Hematopoietic multipotent progenitor cell (in vitro differentiated cells): ENCODE measurements at places on chromosomes 11 and 22.

- no peak for DNase-seq
Observed at GRCh38 chr11:1909524-1909923, 10.0 kb upstream of the TNNT3 start.

GRCh38 chr11:34601609-34602008 is 19.3 kb upstream of the EHF start:
- no peak for DNase-seq

DNA sequence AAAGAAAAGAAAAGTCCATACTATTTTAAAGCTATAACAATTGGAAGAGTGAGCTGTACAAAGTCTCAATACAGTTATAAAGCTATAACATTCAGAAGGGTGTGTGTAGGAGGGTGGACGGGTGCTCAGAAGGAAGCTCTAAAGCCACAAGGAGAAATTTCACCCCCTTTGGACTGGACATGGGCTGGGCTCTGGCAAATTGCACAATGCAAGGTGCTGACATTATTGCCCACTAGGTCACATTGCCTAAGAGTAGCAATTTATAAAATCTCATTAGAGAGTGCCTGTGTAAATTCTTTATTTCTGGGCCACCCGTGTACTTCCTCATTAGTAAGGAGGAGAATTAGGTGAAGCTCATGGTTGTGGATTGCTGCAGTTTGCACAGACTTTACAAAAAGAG is 5.7 kb upstream of the APOBEC3A start:
- DNase-seq: no peak

DNA sequence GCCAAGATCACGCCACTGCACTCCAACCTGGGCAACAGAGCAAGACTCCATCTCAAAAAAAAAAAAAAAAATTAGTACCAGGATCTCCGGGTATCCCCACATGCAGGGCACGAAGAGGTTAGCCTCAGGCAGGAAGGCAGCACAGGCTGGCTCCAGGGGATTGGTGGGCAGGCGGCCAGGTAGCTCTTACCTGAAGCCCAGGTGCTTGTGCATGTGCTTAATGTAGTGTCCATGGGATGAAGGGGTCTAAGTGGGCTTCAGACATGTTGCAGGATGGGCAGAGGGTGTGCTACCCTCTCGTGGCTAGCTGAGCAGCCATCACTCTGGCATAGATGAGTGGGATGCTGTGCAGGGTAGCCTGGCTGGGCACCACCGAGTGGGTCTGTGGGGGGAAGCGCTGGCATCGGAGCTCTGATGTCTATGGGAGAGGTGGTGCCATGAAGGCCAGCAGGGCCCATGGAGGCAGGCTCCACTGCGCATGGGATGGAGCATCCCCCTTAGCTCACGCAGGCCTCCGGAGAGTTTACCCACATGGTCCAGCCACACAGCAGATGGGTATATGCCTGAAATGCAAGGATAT is 11.0 kb downstream of the RFPL1 start:
- DNase-seq: no peak

DNA sequence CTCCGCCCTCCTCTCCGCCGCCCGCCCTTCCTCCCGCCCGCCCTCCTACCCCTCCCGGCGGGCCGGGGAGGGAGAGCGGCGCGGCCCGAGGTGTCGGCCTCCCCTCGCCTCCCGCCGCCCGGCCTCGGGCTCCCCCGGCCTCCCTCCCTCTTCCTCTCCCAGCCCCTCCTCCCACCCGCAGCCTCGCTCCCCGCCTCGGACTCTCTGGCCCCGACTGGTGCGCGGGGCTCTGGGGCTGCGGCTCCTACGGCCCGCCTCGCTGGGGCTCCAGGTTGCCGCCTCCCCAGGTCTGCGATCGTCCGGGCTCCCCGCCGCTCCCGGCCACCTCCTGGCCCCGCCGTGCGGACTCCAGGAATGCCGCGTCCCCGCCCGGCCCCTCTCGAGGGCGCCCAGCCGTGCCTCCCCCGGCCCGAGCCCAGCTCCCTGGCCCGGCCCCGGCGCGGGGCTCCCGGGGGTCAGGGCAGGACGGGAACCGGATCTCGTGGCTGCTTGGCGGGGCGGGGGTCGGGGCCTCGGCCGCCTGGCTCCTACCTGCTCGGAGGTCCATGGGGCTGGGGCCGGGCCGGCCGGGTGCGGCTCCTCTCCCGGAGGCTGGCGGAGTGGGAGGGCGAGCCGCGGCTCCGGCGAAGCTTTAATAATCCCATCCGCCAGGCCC is at the start of gene CLCF1:
Gene CLCF1, minus strand, starts transcription at position 606 of the 655 bp plus-strand sequence. Its CDS starts 59 bp downstream, at position 547.
- DNase-seq: no peak

- DNase-seq: no peak
Observed at GRCh38 chr11:102837646-102838045, 5.8 kb downstream of the MMP3 start.

DNA sequence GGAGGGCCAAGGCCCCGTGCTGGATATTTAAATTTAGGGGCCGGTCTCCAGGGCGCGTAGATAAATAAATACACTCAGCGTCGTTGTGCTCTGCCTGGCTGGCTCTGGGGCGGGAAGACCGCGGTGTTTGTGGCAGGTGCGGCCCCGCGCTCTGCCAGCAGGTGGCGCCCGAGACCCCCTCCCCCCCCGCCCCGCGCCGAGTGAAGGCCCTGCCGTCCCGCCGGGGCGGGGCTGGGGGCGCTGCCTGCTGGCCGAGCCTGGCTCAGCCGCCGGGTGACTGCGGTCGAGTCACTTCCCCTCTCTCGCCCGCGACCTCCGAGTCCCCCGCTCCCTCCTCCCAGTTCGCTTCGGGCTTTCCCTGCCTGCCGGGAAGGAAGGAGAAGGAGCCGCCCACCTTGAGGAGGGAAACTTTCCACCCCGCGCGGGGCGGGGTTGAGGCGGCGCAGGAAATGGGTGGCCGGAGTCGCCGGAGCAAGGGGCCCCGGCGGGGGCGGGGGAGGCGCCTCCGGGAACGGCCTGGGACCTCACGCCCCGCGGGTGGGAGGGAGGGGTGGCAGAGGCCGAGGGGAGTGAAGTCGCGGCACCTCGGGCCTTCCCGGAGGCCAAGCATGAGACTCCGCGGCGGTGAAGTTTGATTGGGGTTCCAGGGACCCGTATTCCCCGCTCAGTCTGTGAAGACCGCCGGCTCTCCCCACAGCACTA is 1.6 kb upstream of the EHBP1L1 start:
- peak; percentile 94 for DNase-seq

GRCh38 chr11:69126286-69126685 is 29.4 kb upstream of the SMIM38 start:
- DNase-seq: no peak

DNA sequence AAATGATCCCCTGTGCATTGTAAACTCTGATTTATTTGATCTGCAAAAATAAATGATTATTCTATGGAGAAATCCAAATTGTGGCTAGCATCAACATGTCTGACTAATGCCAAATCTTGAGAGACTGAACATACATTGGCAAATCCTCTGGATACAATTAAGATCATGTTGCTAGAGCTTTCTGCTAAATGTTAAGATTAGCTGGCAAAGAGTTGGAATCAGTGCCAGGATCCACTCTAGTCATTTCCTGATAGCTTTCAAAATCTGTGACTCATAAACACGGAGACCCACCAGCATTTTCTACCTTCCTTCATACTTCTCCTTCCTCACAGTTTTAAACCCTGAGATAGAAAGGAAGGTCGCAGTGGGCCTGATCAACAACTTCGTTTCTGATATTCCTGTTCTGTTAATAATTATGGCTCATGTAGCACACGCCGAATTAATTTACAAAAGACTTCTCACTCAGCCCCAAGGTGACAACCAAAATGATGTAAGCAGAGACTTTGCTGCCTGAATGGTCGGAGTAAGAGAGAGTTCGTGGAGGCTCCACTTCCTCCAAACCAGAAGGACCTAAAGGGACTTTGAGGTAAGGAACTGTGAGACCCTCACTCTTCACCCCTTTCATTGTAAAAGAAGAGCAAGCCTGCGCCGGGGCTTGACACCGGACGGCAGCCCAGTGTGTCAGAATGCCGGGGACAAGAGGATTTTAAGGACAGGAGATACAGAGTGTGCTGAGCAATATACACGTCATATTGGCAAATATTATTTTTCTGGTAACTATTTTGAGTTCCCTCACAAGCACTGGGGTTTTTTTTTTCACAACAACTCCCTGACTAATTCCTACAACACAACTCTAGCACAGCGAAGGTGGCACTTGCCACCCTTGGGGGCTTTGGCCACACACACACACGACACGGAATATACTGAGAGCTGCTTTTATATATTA is 42.0 kb downstream of the SERPINH1 start:
- peak; percentile 10 for DNase-seq

- no peak for DNase-seq
Observed at GRCh38 chr11:76491644-76492043, 46.8 kb downstream of the EMSY start.

DNA sequence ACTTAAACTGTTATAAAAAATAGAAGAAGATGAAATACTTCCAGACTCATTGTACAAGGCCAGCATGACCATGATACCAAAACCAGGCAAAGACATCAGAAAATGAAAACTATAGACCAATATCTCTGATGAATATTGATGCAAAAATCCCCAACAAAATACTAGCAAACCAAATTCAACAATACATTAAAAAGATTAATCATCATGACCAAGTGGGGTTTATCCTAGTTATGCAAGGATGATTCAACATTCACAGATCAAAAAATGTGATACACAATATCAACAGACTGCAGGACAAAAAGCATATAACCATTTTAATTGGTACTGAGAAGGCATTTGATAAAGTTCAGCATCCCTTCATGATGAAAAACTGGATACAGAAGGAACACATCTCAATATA is 824.5 kb upstream of the RAG2 start:
- DNase-seq: no peak

DNA sequence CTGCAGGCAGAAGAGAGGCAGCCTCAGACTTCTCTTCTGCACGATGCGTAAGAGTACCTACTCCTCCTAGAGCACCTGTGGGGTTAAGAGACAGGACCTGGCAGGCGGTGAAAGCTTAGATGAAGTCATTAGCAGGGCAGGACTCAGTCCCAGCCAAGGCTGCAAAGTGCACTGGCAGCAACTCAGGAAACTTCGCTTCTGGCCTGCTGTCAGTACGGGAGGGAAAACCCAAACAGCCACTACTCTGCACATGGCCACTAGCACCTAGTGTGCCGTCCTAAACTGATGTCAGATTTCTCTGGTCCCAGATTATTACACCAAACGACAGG is 8.8 kb upstream of the KLHL35 start:
- no peak for DNase-seq

DNA sequence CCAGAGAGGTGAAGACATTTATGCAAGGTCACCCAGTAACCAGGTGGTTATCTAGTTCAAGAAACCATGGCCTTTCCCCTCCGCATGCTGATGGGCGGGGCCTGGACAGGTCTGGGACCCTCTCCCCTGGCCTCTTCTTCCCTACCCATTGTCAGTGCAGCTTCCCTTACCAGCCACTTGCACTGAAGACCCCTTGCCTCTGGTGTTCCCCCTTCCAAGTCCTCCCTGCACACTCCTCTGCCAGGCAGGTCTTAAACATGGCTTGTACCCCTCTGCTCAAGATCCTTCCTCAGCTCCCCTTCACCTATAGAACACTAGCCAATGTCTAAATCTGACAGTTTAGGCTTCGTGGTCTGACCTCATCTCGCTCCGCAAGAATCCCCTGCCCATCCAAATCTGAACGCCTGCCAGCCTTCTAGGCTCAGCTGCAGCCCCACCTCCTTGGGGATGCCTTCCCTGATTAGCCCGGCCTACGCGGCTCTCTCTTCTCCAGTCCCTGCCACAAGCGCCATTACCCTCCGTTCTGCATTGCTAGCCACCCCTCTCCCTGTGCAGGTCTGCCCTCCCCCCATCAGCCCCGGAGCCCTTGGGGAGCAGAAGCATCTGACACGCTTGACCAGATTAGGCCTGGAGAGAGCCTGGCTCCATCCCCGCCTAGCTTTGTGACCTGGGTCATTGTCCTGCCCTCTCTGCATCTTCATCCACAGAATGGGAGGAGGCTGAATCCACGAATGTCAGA is 213.8 kb downstream of the DSCAML1 start:
- DNase-seq: no peak

DNA sequence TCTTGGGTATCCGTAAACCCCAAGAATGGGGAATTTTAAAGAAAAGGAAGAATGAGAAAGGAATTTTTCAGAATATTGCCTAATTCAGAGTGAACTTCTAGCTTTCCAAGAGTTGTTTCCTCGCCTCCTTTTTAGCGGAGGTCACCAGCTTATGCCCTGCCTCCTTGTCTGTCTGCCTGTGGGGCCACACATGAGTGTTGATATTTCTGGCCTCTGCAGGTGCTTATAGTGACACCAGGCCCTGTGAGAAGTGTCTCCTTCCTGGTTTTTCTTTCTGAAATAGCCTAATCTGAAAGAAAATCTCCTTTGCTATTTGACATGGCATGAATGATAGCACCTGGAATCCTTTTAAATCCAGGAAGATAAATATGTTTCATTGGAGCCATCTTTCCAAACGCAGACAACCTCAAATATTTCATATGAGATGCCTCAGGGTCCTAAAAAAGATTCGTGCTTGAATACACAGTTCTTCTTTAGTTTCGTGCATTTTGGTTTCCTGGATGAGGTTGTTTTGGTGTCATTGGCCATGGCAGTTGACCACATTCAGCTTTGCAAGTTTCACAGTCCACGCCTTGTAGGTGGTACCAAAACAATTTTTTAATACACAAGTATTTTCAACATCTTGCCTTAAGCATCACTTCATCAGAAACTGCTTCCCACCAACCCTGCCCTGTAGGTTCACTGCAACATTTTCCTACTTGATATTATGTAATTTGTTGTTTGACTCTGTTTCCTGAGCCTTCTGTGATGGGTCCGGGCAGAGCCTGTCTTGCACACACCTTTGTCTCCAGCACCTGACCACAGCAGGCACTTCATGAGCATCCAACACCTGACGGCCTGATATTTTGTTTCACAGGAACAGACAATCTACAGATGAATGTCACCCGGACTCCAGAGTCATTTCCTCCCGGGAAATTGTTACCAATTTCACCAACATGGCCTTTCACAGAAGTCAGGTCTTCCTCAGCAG is 159.4 kb downstream of the C11orf91 start:
- DNase-seq: no peak
